Activated CD4-positive, alpha-beta memory T cell treated with anti-CD3 and anti-CD28 coated beads for 36 hours (primary cell): ENCODE measurements at places on chromosomes 4 and X. TPM values are rescaled to one million over a fixed set of nuclear protein-coding genes. Genes with fewer than 3 reads are reported as not detected.

DNA sequence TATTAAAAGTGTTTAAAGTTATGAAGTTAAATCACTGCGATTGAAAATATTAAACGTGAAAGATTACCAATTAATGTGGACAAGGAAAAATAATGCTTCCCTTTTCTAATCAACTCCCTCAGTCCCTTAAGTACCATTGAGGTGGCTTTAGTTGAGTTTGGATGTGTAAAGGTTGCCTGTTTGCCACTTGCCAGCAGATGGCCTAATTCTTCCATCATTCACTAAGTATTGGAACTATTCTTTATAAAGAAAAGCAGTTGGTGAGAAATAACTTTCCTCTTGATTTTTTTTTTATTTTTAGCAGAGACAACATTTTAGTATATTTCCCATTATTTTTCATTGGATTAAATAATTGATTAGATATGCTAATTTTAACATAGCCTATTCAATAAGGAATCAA, 295.9 kb upstream of the TACR3 start:
- H3K27ac ChIP-seq, result no peak overlapping the region
- H3K36me3 ChIP-seq, result no peaks in the 10 kb centered on the region
- H3K4me1 ChIP-seq, result no peaks in the 10 kb centered on the region
- no peak overlapping the region for H3K4me3 ChIP-seq
- DNase-seq, result no peak
- no peaks in the 10 kb centered on the region for H3K27me3 ChIP-seq

DNA sequence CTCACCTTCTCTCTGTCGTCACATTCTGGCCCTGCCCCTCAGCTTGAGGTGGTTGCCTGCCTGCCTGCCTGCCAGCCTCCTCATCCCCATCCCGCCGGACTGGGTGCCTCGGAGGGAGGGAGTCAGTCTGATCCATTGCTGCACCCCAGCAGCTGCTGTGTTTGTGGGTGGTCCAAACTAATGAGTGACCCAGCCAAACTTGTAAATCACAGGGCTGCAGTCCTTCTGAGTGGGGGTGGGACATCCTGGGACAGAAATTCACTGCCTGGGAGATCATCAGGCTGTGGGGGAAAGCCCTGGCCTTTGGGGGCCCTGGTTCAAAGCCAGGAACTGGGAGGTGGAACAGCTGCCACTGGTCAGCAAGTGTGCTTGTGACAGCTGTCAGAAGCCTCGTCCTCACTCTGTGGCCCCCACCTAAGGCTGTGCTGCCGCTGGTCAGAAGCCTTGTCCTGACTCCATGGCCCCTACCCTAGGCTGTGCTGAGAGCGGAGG, 5.6 kb downstream of the GPR78 start:
- H3K4me3 ChIP-seq, result no peak overlapping the region
- no peak for DNase-seq
- no peaks in the 10 kb centered on the region for H3K4me1 ChIP-seq

- H3K27ac ChIP-seq, result no peak overlapping the region
- no peak overlapping the region for H3K4me3 ChIP-seq
- peaks cover 2% of the 10 kb centered on the region for H3K27me3 ChIP-seq
- peaks cover 31% of the 10 kb centered on the region for H3K4me1 ChIP-seq
These were observed 51.9 kb downstream of the RBM47 start for GRCh38 chr4:40577588-40578253.

- no peaks in the 10 kb centered on the region for H3K36me3 ChIP-seq
- H3K27ac ChIP-seq, result no peak overlapping the region
- no peak for DNase-seq
- no peaks in the 10 kb centered on the region for H3K4me1 ChIP-seq
- no peak overlapping the region for H3K4me3 ChIP-seq
- H3K27me3 ChIP-seq, result no peaks in the 10 kb centered on the region
These were observed 308.2 kb downstream of the FRMPD4 start for GRCh38 chrX:12446342-12447075.

DNA sequence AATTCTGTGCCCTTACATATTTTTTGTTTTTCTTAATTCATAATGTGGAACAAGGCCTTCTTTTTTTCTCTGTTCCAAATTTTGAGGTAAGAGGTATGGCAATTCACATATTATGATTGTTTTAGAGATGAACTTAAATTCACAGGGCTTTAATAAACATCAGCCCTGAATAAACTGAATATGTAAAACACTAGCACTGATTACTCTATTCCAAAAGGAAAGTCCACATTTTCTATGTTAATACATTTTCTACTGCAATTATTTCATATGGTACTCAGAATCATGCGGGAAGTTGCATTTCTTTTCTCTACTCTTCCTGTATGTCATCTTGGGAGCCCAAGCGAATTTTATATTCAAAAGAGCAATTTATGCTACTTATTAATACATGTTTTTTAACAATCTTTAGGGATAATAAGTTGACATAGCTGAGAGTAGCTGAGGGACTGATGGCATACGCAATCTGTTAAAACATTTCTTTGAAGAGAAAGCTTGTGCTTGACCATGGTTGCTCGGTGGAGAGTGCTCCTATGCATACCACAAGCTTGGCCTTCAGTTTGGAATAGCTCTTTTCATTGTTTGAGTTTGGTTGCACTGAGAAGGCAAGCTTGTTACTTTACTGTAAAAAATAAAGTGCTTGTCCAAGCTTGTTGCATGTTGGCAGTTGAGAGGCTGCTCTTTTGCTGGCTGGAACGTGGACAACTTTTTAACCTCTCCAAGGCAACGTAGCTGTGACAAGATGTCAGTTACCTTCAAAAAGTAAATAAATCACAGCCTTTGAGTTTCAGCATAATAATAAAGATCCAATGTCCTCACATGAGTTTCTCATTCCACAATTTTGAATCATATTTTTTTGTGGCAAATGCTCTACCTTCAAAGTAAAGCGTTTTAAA, 196.3 kb upstream of the SPRY1 start:
- no peaks in the 10 kb centered on the region for H3K27me3 ChIP-seq
- H3K27ac ChIP-seq, result no peak overlapping the region
- H3K4me3 ChIP-seq, result no peak overlapping the region
- H3K4me1 ChIP-seq, result no peaks in the 10 kb centered on the region
- peaks cover 6% of the 10 kb centered on the region for H3K36me3 ChIP-seq

DNA sequence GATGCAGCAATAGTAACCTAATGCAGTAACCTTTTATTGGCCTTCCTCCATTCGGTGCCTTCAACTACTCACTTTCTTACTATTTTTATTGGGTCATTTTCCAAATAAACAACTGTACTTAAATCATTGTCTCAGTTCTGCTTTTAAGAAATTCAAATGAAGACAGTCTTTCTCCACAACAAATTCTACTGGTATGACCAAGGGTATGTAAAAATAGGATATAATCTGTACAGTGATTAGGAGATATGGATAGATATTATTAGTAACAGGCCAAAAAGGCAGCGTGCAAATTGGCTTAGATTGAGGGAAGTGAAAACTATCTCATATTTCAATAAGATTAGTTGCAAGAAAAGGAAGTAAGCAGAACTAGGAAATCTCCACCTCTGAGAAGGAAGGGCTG, 177.4 kb upstream of the PPP1R2C start:
- peaks cover 18% of the 10 kb centered on the region for H3K4me1 ChIP-seq
- H3K4me3 ChIP-seq, result no peak overlapping the region
- peaks cover 2% of the 10 kb centered on the region for H3K36me3 ChIP-seq
- no peak for DNase-seq

The MAP7D2 gene
- total RNA-seq, result 0.24 TPM
